ENCODE measurements at places on chromosomes 12 and 14.

GRCh38 chr12:54420766-54421144 lies 1.7 kb upstream of the ITGA5 start:
- no peak for DNase-seq

GRCh38 chr12:10260927-10261326 lies 46.7 kb upstream of the KLRD1 start:
- DNase-seq = no peak

DNA sequence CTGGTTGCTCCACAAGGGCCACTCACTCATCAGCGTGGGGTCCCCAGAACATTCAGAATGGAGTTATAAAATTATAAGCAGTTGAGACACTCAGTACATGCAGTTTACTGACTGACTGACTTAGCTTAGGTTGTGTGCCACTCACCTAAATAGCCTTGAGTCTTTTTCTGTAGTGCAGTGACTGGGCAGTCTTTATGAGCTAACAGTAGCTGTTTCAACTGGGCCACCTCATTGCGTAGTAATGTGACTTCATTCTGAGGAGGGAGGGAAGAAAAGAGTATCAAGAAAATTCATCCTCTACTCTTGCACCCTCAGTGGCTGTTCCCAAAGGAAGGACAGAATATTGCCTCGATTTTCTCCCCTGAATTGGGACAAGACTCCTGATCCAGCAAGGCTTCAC lies 15.8 kb upstream of the NPFF start:
- no peak for DNase-seq

DNA sequence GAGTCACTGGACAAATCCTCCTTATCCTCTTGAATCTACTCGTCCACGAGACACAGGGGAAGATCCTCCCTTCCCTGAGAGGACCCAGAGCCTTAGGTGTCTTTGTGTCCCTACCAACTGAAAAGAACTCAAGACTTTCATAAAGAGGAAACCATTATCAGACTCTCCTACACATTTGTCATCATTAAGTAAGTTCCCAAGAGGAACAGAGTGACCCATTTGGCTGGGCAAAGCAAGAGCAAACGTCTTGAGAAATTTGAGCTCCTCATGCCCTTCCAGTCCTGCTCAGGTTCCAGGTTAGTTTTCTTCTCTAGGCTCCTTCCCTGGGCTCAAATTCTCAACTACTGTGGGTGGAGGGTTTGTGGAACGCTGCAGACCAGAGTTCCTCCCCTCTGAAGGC lies 5.7 kb downstream of the MLF2 start:
- DNase-seq = no peak

GRCh38 chr12:54566792-54567191 lies 17.4 kb downstream of the PDE1B start:
- DNase-seq = no peak

DNA sequence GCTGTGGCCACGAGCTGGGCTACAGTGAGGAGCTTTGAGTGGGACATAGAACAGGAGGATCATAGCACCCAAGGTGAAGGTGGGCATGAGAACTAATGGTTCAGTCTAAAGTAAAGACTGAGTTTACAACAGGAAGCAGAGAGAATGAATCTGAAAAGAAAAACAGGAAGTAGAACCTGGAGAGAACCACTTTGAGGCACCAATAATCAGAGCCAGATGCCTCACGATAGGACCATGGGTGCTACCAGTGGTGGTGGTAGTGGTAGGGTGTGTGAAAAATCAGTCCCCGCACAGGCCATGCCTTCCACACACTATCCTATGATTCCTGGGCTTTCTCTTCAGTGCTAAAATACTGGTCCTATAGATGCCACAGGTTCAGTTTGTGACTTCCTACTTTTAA lies 293.6 kb downstream of the AKAP6 start:
- DNase-seq = no peak

All from stimulated activated CD4-positive, alpha-beta T cell treated with anti-CD3 and anti-CD28 coated beads, Interleukin-15, amount 100 ng/mL, for 1 hour (primary cell).